ENCODE measurements at places on chromosomes 6 and 20.

DNA sequence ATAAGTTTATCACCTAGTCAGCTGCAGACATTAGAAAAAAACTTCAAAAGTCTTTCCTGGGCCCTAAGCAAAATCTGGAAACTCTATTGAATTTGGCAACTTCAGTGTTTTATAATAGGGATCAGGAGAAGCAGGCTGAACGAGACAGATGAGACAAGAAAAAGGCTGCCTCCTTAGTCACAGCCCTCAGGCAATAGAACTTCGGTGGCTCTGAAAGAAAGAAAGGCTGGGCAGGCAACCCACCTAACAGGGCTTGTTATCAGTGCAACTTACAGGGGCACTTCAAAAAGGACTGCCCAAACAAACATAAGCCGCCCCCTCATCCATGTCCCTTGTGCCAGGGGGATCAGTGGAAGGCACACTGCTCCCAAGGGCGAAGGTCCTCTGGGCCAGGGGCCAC, 657.9 kb upstream of the HS3ST5 start:
- no peak for DNase-seq

DNA sequence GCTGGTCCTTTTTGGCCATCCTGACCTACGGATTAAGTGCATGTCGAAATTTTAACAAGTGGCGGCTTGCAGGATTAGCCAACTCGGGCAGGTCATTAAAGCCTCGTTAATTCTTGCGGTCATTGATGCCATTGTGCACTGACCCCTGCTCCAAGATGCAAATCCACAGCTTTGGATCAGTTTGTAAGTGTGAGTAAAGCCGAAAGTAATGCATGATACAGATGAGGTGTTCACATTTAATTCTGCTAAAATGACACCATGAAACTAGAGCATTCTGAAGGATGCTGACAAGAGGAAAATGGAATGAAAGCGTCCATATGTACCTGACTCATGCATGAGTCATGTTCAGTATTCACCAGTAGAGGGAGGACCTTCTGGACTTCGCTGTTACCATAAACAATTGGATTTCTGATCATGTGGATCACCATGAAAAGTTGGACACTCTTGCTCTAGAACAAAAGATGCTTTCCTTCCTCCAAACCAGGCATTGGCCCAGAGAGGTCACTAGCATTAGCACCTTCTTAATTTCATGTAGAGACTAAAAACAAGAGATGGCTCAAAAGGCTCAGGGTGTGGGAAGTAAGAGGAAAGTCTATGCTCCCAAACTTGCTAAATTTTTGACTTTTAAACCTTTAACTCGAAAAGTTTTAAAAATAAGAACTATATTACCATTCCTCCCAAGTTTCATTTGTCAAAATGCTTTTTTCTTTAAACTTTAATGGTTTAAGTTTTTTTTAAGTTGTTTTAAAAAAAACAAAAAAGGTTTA, 48.0 kb downstream of the MUC22 start:
- DNase-seq, result no peak

DNA sequence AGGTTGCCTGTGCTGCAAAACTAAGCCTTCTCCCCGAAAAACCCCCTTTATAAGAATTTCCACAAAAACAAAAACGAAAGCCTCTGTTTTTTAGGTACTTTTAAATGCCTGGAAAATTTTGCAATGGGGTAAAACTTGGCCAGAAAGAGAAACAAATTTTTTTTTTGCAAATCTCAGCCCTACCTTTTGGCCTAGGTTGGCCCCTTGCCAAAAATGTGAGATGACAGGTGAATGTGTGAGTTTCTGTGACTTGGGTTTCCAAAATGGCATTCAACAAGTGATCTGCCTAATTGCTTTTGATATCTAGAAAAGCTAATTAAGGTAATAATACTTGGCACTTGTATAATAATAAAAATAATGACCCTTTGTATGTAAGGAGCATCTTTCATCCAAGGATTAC, 48.4 kb downstream of the MAFB start:
- DNase-seq, result no peak

DNA sequence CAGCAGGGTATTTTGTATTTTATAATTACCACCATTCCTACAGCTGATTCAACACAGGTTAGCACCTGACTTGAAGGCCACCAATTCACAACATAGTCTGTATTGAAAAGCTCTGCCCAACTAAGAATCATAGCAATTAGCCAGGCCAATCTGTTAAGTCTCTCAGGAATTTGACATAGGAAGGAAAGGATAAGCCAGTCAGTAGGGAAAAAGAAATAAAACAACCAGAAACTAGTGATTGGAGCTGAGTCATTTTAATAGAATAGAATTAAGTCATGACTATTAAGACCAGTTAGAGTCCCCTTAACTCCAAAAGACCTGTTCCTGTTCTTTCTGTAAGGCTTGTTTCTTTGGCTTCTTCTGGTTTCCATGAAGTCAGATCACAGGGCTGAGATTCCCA, 8.1 kb downstream of the RANBP9 start:
- DNase-seq, result no peak

- no peak for DNase-seq
Measured at GRCh38 chr6:143755301-143755744, 77.6 kb downstream of the PHACTR2 start.

DNA sequence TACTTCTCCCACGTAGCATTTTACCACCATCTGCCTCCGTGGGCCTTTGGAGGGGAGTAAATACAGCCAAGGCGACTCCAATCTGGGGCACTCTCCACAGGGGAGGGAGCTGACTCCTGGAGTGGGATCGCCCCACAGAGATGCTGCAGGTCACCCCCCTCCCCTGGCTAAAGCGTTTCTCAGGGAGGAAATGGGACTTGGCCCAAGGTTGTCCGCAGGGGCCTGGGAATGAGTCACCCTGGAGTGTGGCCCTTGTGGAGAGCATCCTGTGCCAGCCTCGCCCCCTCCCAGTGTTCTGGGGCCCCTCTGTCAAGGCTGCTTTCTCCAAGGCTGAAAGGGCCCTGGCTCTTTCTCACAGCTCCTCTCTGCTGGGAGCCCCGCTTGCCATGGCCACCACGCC, 84.5 kb upstream of the QKI start:
- no peak for DNase-seq

Measured in activated CD4-positive, CD25-positive, alpha-beta regulatory T cell treated with anti-CD3 and anti-CD28 coated beads, Interleukin-2, amount 50 U/mL, for 72 hours (primary cell).